Dorsolateral prefrontal cortex (tissue), 122 donors: ENCODE measurements at places on chromosomes 5 and 9.

DNA sequence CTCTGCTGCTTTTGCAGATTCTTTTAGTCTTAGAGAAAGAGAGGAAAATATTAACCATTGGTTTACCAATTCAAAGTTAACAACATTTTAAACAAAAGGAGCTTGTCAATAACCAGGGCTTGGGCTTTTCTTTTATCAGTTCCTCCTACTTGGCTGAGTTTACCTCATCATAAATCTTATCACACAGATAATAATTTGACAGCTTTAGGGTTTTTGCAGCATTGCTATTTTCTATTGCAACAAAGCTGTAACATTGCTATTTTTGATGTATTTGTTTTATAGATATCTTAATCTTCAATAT is 9.8 kb upstream of the ABL1 start:
- no peak for DNase-seq

DNA sequence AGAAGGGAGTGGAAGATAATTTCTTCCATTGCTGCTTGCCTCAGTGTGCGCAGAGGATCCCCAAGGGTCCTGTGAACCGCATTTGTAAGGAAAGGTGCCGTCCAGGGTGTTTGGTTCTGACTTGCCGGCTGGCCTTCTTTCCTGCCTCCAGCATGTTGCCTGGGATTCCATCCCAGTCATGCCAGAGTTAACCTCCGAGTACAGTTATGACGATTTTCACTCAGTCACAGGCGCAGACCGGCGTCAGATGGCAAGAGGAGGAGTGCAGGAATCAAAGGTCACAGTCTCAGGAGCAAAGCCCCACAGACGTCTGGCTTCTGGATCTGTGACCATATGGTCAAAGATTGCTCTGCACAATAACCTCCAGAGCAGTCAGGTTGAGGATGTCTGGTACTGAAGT is 5.9 kb upstream of the GADD45G start:
- no peak for DNase-seq

DNA sequence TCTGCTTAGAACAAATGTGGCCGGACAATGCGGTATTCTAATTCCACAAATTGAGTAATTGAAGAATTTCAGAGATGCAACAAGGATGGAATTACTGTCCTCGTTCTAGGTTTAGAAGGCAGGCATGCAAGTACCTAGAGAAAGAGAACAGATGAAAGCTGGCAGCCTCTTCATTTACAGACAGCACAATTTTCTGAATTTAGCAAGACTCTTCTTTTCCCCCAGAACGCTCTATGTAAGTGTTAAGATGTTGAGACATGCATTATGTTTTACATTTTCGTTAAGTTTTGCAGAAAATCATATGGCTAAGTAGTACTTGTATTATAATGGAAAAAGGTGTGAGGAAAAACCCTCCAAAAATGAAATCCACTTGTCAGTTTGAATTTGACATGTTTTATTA is 259.5 kb upstream of the ARRDC3 start:
- DNase-seq = no peak

DNA sequence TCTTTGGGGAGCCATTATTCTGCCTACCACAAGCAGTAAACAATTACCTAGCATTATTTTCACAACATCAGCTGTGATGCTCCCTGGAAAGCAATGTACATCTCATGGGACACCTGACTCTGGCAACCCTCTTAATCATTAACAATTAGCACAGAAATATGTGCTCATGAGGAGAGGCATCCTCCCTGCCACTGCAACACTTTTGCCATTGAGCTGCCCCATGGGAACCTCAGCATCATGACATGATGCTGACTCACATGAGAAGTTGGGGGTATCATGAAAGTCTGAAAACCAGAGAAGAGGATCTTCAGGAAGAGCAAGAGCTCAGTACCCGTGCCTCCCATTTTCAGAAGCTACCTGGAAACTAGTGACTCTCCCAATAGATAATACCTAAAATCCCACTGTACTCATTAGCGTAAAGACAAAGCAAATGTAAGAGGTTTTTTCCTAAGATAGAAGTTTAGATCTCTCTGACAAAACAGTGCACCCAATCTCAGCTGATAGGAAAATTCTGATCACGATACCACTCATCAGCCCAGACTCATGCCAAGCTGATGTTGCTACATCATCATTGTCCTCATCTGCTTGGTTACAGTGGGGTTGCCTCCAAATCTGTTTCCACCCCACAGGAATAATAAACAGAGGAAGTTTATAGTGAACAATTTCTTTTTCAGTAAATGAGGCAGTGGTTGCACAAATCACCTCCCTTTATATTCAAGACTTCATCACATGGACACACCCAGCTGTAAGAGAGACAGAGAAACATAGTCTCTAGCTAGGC is 244.5 kb downstream of the NR2F1-AS1 start:
- DNase-seq = no peak

- DNase-seq = no peak
Observed at GRCh38 chr5:138263581-138263980, 10.8 kb downstream of the GFRA3 start.

DNA sequence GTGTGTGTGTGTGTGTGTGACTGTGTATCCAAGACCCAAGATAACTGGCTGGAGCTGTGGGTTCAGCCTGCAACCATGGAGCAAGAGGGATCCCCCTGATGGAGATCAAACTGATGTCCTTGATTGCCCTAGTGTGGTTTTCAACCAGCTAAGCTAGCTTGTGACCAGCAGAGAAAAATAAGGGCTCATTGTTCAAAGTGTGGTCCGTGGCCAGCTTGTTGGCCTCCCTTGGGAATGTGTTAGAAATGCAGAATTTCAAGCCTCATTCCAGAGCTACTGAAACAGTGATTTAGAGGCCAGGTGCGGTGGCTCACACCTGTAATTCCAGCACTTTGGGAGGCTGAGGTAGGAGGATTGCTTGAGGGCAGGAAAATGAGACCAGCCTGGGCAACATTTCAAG is 79.9 kb downstream of the ACER2 start:
- peak; percentile 57 for DNase-seq

- DNase-seq = no peak
Observed at GRCh38 chr5:106875591-106876297, 795.0 kb downstream of the EFNA5 start.

DNA sequence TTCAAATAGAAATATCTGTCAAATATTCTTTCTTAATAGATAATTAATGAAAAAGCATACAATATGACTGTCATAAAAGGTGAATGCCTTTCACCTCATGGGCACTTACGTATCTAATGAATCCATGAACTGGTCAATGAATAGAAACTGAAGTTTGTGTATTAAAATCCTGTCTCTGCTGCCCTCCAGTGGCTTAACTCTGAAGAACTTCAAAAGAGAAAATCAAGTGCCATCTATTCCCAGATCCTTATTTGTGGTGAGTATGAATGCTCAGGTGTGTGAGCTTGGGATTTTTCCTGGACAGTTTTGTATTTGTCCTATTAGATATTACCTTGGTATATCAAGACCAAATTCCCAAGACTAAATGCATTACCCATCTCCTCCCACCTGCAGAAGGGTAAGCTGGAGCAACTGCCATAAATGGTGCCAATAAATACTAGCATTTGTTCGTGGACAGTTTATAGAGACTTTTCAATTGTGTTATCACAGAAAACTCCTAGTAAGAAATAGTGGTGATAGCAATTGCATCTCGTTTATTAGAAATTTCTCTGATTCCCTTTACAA is 44.0 kb upstream of the SVEP1 start:
- no peak for DNase-seq

- no peak for DNase-seq
Observed at GRCh38 chr9:137756045-137756744, 121.4 kb upstream of the CACNA1B start.

- DNase-seq = no peak
Observed at GRCh38 chr5:103938146-103938695, 375.6 kb upstream of the NUDT12 start.

GRCh38 chr9:114250648-114251047 is 72.2 kb upstream of the ORM1 start:
- no peak for DNase-seq

GRCh38 chr5:149200355-149200754 is 59.1 kb downstream of the ABLIM3 start:
- no peak for DNase-seq

DNA sequence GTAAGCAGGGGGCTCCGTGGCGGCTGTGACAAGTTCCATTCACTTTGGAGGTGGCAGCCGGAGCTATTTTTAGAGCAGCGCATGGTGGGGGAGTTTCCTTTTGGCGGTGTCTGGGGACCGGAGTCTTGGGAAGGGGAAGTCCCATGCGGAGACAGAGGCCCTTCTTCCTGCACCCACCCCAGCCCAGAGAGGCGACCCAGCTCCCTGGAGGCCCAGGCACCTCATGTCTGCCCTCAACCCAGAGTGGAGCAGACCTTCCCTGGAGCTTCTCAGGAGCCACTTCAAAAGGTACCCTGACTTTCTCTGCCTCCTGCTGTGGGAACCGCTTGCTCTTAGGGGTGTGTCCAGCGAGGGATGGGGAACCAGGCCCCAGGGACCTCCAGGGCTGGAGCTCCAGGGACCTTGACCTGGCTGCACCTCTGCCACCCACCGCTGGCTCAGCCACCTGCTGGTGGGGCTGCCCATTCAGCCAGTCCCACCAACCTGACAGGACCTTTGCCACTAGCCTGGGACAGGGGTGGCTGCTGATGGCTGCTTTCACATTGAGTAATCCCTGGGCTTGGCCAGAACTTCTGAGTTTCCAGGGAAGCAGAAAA is 34.1 kb downstream of the NEK6 start:
- DNase-seq = no peak

DNA sequence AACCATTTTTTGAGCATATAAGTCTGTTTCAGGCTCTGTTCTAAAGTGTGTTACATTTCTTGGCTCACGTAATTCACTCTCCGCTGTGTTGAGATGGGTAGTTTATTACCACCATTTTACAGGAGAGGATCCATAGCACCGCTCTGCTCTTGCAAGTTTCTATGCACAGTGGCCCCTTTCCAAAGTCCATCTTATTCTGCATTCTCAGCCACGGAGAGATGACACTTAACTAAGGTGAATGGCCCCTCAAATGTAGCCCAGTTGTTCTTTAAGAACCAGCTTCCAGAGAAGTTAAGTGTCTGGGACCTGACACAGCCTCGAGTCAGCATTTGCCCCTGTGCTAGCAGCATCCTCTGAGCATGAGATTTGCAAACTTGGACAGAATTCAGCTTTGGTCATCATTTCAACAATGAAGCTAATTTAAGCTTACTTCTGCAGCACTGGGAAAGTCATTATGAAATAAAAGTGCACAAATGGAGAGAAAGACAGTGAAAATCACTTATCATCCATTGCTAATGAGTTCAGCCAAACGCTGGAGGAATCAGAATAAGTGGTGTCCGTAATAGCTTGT is 61.9 kb downstream of the FAM78A start:
- no peak for DNase-seq

DNA sequence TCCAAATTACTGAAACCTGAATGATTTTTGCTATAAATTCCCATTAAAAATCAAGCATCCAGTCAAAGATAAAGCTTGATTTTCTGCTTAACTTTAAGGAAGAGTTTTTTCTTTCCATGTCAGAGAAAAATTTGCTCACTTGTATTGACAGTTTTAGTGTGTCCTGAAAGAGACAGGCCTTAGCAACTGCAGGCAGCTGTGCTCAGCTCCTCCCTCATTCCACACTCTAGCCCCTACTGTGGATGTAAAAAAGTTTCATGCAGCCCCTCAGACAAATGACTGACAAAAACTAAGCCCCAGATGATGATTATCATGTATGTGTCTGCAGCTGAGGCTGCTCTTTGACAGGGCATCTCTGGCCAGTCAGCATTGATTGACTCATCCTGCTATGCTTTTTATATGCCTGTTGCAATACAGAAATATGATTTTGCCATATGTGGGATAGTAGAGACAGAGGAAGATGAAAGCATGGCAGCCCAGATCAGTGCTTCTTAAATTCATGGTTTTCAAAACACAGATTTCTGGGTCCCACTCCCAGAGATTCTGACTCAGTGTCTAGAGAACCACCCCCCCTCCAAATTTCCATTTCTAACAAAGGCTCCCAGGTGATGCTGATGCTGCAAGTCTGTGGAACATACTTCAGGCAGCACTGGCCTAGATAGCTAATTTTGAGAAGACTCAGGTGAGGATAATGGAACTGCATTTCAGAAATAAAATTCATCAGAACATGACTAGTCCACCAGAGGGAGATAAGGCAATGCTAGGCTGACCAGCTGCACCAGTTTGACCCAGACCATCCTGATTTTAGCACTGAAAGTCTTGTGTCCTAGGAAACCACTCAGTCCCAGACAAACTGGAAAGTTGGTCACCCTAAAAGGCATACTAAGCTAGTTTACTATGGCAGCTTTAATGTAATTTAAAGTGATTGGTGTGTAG is 298.7 kb upstream of the KCNN2 start:
- DNase-seq = no peak

GRCh38 chr5:120153551-120153950 is 310.5 kb upstream of the PRR16 start:
- DNase-seq = no peak

DNA sequence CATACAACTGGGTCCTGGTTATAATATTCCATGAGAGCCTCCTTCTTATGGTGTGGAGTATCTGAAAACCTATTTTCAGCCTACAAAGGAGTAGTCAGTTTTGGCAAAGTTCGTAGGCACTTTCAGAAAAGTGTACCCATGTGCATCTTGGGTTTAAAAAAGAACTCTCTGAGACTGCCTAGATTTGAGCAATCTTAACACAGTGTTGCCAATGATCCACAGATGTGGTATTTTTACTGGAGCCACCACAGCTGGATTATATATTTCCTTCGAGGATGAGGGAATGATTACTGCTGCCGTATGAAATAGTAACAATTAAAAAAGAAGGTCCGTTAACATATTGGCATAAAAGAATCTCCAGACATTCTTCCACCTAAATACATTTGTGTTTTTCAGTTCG is 1.1 kb downstream of the PALM2AKAP2 start:
- DNase-seq = no peak

DNA sequence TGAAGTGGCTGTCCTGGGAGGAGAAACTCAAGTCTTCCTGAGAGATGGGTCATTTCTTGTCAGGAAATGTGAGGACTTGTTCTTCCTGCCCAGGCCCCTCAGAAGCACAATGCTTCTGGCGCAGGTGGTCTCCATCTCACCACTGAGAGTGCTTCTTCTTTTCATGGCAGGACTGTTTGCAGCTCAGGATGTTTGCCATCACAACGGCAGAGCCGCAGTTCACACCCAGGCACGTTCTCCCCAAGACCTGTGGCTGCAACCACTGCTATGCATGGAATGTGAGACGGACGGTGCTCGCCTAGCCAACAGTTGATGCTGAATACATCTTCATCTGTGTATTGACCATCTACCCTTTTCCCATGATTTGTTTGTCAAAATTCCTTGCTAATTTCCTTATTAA is 216.3 kb downstream of the GADD45G start:
- DNase-seq = no peak

DNA sequence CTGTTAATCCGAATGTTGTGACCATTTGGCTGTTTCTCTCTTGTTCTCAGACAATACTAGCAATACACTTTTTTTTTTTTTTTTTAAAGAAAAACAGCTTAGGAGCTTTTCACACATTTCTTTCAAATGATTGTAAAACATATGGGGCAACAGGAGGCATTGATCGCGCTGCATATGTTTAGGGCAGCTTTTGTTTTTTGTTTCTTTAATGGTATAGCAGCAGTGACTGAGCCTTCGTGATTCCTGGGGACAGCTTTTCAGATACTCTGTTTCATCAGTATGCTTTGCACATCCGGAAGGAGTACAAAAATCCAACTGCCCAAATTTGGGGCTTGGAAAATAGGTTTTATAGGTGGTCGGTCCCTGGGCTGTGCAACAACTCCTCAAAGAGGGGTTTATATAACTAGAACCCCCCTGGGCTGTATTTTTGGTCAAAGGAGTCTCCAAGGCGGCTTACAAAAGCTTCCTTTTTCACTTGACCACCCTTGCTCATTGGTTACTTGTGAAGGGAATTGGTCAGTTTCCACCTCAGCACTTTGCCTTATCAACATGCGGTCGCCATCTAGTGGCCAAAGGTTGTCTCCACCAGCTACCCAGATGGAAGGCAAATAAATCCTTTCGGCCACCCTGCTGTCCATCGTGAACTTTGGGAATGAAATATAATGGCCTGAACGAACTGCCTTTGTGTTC is 91.8 kb downstream of the PDE6A start:
- DNase-seq = no peak
